ENCODE measurements at places on chromosomes 12 and 14.

DNA sequence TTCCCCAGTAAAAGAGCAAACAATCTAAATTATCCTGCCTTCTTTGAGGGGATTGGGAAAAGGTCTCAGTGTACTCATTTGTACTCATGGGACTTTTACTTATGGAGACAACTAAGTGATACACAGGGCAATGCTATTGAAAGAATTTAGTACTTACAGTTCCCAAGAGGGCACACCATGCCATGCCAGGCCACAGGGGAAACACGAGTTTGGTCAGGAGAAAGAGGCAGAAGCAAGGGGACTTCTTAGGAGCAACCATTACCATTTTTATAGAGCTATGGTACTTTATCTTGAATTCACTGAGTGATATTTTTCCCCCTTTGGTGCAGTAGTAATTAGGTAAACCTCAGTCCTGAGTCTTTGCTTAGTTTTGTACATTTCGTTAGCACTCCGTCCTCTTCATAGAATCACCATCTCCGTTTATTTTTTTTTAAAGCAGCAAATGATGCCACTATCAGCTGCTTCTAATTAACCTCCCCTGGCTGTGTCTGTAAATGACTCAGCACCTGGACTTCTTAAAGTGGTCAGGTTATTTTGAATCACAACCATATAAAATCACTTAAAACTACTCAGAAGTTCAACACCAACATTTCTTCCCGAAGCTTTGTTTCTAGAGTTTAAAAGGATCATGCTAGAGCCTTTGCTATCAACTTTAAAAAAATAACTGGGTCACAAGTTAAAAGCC, 5.9 kb upstream of the WASHC3 start:
- DNase-seq, result no peak

DNA sequence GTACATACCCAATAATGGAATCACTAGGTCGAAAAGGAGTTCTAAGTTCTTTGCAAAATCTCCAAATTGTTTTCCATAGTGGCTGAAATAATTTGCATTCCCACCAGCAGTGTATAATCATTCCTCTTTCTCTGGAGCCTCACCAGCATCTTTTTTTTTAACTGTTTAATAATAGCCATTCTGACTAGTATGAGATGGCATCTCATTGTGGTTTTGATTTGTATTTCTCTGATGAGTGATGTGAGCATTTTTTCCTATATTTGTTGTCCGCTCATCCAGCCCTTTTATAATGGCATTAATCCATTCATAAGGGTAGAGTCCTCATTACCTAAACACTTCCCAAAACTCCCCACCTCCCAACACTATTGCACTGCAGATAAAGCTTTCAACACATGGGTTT, 278.3 kb downstream of the SEC23A start:
- DNase-seq, result no peak

GRCh38 chr12:3759878-3760277, 7.0 kb upstream of the CRACR2A start:
- no peak for DNase-seq

DNA sequence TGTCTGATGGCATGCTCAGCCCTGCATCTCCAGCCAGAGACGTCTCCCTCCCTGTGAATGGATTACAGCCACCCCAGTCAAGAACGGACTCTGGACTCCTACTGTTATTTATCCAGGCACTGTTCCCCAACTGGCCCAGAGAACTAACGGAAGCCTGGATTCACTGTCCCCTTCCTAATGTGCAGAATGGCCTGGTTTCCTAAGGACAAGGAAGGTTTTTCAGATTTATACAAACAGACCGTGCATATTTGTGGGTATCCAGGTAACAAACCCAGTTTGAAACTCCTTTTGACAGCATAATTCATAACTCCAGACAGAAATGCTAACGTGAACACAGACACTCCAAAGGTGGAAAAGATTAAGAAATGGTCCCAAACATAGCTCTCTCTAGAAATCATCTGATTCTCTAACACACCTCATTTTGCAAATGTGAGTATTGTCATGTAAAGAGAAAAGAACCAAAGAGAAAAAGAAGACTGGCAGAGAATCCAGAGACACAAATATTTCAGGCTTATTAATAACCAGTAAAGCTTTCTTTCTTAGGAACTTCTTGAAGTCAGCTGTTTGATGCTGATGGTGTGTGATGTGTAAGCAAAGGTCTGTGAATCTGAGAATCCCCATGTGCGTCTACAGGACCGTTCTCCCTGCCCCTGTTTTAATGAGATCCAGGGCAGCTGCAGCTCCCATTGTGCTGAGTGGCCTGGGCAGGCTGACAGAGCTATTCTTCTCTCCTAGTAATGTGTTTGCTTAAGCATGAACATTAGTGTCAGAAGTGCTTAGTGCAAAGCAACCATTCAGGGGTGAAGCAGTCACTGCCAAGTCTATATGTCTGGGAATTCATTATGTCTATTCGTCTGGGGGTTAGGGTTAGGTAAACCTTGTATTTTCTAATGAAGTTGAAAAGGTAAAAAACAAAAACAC, 86.8 kb upstream of the HIF1A start:
- DNase-seq, result no peak

DNA sequence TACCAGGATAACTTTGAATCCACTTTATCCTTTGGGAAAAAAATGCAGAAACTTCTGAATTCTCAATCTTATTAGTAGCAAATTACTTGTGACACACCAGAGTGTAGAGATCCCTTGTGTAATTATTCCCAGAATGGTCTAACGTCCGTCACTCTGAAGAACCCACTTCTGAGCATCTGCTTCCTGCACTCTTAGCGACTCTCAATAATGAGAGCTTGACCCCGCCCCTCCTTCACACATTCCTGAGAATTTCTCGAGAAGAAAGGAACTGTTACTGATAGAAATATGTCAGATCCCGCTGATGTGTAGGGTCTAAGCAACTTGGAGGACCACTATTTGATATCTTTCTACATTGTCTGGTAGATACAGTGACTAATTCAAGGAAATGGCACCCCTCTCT, 218.3 kb upstream of the PDZRN4 start:
- DNase-seq, result no peak

DNA sequence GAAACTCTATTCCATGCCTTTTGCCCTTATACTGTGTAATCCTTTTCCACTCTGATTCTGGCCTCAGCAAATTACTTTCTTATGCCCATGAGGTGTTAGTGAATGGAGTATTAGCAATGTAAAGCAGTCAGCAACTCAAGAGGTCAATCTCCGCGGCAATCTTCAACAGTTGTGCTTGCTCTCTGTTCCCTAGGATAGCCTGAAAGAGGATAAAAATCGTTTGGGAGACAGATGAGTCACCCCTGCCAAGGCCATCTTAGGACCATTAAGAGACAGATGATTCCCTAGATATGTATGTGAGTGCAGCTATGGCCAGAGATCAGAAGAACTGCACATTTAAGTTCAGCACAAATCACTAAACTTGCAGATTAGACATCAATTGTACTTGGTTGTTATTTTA, 1145.8 kb downstream of the GALC start:
- no peak for DNase-seq

DNA sequence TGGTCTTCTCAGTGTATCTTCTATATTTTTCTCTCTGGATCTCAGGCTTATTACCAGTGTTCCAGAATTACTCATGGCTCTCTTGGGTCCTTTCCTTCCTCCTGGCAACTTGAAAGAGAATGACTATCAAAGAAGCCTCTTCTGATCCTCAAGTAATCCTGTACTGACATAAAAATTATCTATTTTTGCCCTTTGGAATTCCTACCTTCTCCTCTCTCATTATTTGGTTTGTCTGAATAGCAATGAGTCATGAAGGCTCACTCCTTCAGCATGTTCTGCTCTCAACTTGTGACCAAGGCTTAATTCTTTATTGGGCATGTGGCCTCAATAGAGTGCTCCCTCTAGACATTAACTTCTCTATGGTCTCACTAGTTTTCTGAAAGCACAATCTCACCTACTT, 553.6 kb upstream of the ATP2B1 start:
- DNase-seq, result no peak

DNA sequence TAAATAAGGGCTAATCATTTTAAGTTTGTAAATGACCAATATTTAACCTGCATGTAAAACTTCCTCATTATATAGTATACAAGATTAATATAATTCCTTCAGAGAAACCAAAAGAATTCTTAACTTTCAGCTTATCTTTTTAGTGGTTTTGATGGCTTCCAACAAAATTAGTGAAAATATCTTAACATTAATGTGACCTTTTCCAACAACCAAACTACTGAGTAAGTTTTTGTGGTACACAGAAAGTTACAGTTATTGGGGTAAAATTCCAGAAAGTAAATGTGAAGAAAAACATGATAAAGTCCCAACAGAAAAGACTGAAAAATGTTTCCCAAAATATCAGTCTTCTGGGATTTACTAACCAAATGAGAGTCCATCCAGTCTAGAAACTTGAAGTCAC, 111.0 kb upstream of the PDE3A start:
- no peak for DNase-seq

- no peak for DNase-seq
Observed at GRCh38 chr12:118560733-118561132, 184.4 kb downstream of the SUDS3 start.

DNA sequence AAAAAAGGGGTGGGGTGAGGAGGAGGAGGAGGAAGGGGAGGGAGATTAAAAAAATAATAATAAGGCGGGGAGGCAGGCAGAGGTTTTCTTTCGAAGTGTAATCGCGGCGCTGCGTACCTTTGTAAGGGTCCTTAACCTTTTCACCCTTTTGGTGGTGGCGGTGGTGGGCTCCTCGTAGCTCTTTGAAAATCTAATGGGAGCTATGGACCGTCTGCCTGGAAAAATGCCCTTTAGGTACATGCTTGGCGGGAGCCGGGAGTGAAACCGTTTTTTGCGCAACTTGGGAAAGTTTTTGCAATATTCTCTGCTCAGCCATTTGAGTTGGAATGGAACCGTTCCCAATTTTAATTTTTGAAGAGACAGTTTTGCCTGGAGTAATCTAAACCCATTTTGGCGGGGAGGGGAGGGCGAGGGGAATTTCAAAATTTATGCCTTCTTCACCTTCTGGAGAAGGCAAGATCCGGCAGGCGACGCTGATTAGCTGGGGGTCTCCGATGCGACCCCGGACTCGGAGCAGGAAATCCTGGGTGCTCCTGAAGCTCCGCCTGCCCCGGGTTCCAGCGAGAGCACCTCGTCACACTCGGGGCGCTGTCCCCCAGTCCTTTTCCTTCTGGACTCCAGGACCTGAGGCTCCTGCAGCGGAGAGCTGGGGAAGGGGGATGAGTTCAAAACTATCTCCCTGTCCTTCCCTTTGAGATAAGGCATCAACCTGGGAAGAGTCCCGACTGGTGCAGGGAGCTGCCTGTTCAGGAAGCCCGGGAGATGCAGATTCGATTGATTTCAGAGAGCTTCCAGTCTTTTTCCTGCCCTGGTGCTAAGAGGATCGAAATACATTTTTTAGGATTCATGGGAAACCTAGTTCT, 74.6 kb upstream of the TBX5 start:
- DNase-seq, result no peak

- DNase-seq, result no peak
Observed at GRCh38 chr12:48946205-48946604, 11.1 kb downstream of the ARF3 start.

GRCh38 chr14:20970647-20970982, 15.3 kb downstream of the RNASE2 start:
- DNase-seq, result no peak

GRCh38 chr12:124622331-124622730, 54.9 kb upstream of the NCOR2 start:
- no peak for DNase-seq

DNA sequence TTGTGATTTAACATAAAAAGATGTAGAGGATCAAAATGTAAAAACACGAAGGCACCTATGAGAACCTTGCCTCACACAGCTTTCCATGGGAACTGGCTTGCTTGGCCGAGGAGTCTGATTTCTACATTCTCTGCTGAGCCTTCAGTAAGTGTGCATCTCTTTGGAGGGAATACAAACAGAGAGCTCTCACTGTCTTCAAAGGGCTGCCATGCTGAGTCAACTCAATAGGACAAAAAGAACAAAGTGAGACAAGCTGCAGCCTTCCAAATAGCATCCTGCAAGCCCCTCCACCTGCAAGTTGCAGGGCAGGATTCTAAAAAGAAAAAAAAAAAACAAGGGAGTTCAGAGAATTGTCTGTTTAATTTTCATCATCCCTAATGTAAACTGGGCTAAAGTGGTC, 411.9 kb downstream of the NELL2 start:
- no peak for DNase-seq

- DNase-seq, result no peak
Observed at GRCh38 chr14:104795781-104796686, 486 bp upstream of the AKT1 start.

- no peak for DNase-seq
Observed at GRCh38 chr12:93154753-93155480, 222.8 kb upstream of the NUDT4 start.

DNA sequence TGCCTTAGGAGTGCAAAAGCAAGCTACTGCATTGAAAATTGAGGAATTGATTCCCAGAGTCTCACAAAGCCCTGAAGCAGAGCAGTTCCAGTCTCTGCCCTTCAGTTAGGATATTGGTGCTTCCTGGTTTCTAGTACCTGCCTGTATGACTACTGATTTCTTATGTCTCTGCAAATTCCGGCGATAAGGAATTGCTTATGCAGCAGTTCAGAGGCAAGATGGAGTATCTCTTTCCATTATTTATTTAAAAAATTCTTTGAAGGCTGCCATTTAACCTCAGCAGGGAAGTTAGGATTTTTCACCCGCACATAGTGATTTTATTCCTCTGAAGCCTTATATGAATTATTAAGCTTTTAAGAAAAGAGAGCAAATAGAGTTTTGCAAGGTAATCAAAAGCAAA, 184.9 kb upstream of the SSTR1 start:
- DNase-seq, result no peak

- DNase-seq, result no peak
Observed at GRCh38 chr12:82174936-82175335, 183.3 kb downstream of the CCDC59 start.

DNA sequence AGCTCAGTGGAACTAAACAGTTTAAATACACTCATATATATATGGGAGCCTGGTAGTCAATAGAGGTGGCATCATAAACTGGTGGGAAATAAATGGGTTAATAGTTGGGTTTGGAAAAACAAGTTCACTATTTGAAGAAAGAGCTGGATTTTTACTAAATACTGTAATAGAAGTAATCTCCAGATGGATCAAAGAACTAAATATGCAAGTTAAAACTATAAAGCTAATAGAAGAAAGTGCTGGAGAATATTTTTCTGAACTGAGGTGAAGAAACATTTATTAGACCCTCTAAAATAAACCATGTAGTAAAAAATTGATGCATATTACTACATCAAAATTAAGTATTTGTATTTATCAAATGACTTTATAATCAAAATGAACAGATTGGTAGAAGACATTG, 38.8 kb downstream of the ATL1 start:
- DNase-seq, result no peak

DNA sequence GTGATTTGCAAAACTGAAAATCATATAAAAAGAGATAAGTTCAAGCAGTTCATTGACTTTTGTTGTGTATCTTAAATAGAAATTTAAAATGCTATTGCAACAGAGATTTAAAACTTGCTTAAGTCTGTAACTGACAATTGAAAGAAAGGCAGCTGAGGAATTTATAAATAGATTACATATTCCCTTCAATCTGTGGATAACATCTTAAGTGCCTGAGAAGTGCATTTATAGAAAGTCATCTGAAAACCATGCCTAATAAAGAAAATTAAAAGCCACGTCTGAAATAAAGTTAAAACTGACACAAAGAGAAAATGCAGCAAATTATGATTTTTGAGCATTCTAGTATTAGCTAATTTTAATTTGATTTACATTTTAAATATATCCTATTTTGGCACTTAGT, 479.8 kb downstream of the MDGA2 start:
- DNase-seq, result no peak
